ENCODE measurements at places on chromosomes 2 and 18.
A peak's percentile ranks its signal among the peaks of the same experiment; 100 is the strongest.

DNA sequence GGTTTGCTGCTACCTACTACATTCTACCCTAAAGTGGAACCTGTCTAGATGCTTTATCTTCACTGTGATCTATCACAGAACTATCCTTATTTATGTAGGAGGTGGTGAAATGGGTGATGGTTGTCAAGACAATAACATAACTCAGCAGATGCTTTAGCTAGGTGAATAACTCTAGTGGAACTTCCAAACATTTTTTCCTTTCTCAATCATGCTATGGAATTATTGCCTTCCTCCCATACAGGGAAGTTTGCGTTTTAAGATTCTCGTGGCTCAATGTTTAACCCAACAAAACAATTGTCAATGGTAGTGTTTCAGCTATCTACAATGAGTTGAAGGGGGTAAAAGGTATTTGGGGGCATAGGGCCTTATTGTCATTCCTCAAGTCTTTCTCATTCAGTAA is 82.6 kb upstream of the GLI2 start:
- DNase-seq, result no peak

GRCh38 chr18:31301201-31301655 is 16.7 kb upstream of the DSG1 start:
- no peak for DNase-seq

DNA sequence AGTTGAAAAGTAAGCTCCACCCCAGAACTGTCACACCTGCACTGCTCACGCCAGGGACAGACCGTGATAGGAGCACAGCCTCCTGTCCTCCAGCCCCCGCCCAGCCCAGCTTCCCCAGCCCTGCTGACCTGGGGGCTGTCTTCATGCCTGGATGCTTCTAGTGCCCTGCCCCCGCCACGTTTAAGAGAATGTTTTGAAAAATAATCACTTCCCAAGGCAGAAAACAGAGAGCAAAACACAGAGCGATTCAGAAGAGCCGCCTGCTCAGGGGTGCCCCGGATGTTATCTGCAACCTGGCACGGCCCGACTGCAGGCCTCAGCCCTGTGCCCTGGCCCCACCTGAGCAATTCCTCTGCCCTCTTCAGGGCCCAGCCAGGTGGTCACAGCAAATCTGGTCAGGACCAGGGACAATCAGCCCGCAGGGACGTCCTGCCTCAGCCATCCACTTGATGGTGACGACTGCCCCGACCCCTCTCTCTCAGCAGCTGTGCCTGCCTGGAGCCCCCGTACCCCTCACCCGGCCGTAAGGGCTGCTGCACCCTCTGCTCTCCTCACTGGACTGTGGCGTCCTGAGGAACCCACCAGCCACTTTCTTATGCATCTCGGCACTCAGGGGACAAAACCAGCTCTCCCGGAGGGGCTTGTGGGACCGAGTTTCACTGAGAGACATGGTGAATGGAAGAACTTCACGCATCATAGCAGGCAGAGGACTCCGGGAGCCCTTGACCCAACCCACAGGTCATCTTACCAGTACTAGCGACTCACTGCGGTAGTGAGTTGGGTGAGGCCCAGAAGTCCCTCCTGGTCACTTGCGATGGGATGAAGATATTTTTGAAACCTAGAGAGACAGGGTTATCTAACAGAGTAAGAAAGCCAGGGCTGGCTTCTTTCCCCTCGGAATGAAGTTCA is 30.2 kb downstream of the ADI1 start:
- DNase-seq, result peak; percentile 34

GRCh38 chr2:235576337-235576910 is 82.6 kb downstream of the AGAP1 start:
- DNase-seq, result no peak

GRCh38 chr2:45739796-45740485 is 88.5 kb downstream of the PRKCE start:
- no peak for DNase-seq

Data from OCI-LY7 (cell line).